ENCODE measurements at places on chromosomes 4 and X. TPM values are rescaled to one million over a fixed set of nuclear protein-coding genes. Genes with fewer than 3 reads are reported as not detected.

- DNase-seq: no peak
Observed at GRCh38 chr4:39305912-39306677, 60.1 kb downstream of the RFC1 start.

DNA sequence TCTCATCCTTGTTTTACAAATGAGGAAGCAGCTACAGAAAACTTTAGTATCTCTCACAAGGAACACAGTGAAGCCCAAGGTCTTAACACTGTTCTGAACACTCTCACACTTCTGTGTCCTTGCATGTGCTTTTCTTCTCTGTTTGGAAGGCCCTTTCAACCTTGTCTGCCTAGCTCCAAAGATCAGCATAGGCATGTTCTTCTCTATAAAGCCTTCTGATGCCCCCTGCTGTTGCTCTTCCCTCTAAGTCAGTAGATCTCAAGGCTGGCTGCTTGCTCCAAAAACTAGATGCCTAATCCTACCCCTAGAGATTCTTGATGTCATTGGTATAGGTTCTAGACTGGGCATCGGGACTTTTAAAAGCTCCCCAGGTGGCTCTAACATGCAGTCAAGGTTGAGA, 5.9 kb downstream of the APOO start:
- peak; percentile 27 for DNase-seq

DNA sequence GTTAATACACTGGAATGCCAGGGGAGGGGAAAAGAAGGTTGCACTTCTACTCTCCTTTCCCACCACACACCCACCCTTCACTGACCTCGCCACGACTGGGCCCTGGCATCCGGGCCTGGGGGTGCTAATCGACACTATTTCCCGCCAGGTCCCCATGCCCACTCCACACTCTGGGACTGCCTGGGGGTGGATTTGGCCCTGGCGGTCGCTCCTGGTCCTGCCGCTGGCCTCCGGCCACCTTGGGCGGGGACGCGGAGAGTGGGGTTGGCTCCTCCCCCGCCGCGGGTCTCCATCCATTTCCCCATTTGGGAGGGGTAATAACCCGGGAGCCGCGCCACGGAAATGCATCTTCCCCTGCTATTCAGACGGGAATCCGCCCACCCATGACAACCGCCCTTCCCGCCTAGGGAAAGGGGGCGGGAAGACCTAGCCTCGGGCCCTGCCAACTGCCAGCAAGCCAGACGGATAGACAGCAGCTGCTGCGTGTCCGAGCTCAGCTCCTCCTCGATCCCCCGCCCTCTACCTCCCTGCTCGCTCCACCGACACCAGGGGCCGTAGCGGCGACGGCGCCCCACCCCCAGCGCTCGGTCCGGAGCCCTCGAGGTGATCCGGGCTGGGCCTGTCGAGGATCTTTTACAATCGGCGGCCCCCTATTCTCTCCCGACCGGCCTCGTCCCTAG, 78.1 kb downstream of the RLIM start:
- peak; percentile 94 for DNase-seq

The TEX11 gene
- total RNA-seq: 0.09 TPM

The CPEB2 gene
- 13.2 TPM for total RNA-seq

The UTP14A gene
- 8.5 TPM for total RNA-seq

The YY2 gene
- 0.91 TPM for total RNA-seq

Measured in right cardiac atrium (tissue), 5 donors.